ENCODE measurements at places on chromosomes 1 and 21.

DNA sequence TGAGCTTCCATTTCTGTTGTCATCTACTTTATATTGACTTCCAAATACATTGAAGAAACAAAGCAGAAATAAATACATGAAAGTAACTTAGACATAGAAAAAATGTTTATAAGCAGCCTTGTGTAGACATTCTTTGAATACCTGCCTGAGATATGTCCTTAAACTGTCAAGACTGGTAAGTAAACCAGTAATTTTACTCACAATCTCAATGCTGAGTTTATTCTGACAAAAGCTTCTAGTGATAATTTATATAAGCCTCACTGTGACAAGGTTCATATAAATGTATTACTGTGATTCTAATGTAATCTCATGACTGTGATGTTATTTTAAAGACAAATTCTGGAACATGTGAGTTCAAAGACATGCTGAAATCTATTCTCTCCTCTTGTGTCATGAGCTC lies 516.7 kb upstream of the B3GALT2 start:
- no peak for DNase-seq

DNA sequence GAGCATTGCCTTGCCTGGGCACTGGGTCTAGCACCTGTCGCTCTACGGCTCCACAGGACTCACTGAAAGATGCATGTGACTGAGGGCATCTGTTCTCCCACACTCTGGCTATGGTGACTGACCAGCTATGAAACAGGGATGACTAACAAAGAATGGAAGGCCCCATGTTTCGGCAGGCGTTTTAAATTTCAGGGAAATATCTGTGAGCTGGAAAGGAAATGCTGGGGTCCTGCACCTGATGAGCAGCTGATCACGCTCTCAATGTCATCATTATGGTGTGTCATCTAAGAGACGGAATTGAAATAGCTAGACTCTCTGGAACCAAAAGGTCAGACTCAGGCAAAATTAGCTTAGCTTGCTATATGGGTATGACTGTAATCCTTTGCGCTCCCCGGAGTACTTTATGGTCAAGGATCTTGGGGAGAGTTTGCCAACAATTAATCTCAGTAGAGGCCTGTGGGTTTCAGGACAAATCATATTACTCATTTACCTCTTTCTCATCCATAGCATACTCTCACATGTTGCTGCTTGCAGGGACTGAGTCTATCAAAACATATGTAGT lies 24.5 kb upstream of the PALMD start:
- DNase-seq: no peak

GRCh38 chr1:151293093-151293492 lies 11.0 kb downstream of the ZNF687 start:
- DNase-seq: no peak

- no peak for DNase-seq
These were observed 671 bp downstream of the KIF26B start for GRCh38 chr1:245155272-245156040.

- DNase-seq: no peak
These were observed 34.7 kb upstream of the RIPK4 start for GRCh38 chr21:41801321-41802197.

DNA sequence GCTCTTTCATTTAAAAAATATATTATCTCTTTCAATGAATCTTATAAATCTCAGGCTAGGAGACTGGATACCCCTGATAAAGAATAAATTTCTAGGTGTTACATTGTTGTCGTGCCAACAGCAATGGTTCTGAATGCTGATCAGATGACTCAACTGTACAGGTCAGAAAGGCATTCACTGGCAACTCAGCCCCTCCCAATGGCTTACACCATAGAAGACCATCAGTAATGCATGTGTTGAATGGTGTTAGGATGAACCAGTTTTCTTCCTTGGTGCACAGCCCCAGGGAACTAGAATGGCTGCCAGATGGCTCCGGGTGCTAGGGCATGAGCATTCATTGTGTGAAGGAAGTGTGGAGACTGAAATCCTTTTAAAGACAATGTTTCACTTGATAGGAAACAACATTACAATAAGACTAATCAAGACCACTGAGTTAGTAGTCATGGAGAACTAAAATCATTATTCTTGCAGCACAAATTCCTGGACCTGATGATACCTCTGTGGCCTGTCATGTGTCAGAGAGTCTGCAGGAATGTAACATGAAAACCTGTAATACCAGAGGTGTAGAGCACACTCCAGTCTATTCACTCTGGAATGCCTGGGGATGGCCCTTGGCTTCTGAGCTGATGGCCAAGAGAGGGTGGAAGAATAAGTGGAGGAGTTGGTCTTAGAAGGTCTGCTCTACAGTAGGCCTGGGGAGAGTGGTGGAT lies 187.7 kb upstream of the LMO4 start:
- no peak for DNase-seq

Measured in stimulated activated CD8-positive, alpha-beta memory T cell treated with anti-CD3 and anti-CD28 coated beads, Interleukin-4, amount 100 ng/mL, for 1 hour (primary cell).